ENCODE measurements at places on chromosomes 1 and 21.

DNA sequence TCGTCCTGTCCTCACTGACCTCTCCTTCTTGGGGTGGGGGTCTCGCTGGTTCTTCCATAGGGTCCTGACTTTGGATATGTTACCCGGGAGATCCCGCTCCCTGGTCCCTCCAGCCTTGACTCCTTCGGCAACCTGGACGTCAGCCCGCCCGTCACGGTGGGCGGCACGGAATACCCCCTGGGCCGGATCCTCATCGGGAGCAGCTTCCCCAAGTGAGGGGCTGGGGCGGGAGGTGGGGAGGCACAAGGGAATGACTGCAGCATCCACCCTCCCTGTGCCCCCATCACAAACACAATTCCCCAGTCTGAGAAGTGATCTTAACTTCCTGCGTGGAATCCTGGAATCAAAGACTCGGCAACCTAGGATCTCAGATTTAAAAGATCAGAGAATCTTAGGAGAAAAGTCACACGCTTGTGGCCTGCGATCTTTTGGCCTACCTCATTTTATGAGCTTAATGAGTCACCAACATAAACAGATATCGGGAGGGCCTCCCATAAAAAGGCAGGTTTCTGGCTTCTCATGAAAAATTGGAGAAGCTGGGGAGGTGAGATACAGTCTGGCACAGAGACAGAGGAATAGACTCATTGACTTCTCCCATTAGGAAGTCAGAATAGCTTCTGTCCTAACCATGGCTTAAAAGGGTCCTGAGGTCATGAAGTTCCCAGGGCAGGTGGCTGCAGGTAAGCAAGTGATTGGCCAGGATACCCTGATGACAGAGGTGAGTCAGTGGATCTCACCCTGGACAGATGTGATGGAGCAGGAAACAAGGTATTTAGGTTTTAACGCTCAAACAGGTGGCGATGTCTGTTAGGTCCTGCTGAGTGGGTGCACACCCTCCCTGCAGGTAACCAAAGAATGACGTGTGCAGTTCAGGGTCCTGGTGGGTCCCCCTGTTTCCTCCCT lies 15.9 kb upstream of the PADI3 start:
- no peak for DNase-seq

GRCh38 chr1:42777852-42778251 lies 6.9 kb upstream of the TMEM269 start:
- DNase-seq = no peak

- DNase-seq = no peak
These were observed 10.3 kb downstream of the GPR25 start for GRCh38 chr1:200883118-200883517.

DNA sequence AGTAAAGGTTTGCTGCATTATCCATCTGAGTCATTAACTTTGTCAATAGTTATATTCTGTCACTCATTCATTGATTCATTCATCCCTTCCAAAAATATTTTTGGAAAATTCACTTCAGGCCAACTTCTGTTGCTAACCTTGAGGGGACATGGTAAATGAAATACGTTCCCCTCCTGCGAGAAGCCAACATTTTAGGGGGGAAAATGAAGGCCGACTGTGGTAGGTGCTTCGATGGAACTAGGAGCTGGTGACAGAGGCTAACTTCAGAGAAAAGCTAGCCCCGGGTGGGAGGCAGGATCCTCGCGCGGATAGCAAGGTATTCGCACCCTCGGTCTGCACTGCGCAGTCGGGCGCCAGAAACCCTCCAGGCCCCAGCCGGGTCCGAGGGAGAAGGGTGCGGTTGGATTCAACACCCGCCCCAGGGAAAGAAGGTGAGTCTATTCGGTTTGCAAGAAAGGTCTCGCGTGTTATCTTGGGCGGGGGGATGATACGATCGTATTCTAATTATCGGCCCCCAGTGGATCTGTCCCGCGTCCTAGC lies 646 bp upstream of the RRP15 start:
- DNase-seq = no peak

DNA sequence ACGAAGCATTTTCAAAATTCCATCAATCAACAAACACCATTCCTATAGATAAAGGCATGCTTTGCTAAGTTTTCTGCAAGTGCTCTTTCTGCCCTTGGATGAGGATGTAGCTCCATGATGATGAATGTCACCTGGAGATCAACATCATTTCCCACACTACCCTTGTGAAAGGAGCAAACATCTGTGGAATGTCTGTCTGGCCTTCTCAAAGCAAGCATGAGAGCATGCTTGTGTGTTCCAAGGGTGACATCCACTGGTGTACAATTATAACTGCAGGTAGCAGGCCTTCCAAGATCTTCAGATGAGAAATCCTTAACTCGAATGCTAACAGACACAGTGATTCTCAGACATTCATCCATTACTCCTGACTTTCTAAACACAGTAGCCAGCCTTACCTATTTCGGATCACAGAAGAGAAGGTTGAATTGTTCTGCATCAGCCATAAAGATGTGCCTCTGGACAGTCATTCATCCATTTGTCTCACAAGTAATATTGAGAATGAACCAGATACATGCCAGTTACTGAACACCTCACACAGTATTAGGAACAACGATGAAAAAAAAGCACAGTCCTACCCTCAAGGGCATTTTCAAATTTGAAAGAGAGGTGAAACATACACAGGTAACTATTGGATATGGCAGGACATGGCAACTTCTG lies 162.4 kb downstream of the TPR start:
- no peak for DNase-seq

DNA sequence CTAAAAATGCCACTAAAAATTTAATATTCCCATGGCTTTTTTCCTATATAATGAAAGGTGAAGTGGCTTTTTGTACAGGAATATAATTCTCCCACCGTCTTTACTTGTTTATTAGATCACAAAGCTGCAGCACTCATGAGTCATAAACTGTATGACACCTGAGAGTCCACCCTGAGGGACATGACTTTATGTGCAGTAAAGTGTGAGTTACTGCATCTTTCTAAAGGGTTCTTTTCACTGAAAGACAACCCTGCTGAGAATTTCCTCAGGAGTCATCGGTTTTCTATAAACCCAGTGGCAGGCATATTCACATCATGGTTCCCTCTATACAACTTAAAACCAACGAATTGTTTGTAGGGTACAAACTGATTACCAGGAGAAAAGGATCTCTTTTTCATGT lies 77.4 kb downstream of the APP start:
- DNase-seq = no peak

GRCh38 chr1:56024155-56024554 lies 555.2 kb downstream of the PLPP3 start:
- DNase-seq = no peak

Measured in activated CD8-positive, alpha-beta memory T cell treated with anti-CD3 and anti-CD28 coated beads for 4 hours (primary cell).